ENCODE measurements at places on chromosomes 1 and 21.
A peak's percentile ranks its signal among the peaks of the same experiment; 100 is the strongest.

DNA sequence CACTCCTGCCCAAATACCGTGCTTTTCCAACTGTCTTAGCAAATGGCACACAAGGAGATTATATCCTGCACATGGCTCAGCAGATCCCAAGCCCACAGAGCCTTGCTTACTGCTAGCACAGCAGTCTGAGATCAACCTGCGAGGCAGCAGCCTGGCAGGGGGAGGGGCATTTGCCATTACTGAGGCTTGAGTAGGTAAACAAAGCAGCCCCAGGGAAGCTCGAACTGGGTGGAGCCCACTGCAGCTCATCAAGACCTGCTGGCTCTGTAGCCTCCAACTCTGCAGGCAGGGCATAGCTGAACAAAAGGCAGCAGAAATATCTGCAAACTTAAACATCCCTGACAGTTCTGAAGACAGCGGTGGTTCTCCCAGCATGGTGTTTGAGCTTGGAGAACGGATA lies 70.1 kb upstream of the PTBP2 start:
- no peak for DNase-seq

GRCh38 chr1:179126338-179127060 lies 44.6 kb downstream of the TOR3A start:
- no peak for DNase-seq

GRCh38 chr1:204990059-204990664 lies 52.9 kb upstream of the CNTN2 start:
- DNase-seq = peak; percentile 88

- no peak for DNase-seq
These were observed 61.4 kb downstream of the EIF2B3 start for GRCh38 chr1:44924835-44925464.

DNA sequence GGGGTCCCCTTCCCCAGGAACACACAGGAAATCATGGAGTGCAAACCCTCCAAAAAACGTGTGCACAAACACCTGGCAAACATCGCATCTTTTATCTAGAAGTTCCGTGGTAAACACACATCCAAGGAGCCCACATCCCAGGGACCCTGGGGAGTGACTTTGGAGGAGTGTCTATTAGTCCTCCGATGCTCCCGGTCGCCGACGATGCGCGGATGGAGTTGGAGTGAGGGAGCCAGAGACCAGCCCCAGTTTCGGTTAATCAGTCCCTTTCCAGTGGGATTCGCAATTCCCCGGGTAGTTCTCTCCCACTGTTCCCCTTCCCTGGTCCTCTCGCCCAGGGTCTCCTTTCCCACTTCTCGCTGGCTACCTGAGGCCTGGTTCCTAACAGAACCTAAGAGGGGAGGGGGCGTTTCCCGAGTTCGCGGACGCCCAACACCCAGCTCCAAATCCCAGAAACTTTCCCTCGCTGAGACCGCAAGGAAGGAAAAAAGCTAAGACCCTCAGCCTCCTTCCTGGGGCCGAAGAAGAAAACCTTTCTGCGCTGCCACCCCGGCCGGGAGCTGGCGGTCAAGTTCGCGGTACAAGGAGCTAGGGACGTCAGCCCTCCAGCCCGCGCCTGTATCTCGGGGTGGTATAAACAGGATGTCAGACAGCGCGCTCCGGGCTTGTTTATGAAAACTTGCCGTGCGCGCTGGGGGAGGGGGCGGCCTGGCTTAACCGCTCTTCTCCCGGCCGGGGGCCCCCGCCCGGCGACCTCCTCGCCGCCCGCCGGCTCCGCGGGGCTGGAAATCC lies 787 bp downstream of the JAK1 start:
- DNase-seq = no peak

- DNase-seq = no peak
These were observed 41.7 kb downstream of the RHBG start for GRCh38 chr1:156410740-156411139.

GRCh38 chr1:156938813-156939212 lies 18.4 kb downstream of the LRRC71 start:
- DNase-seq = no peak

- DNase-seq = peak; percentile 58
These were observed 81.8 kb downstream of the PHTF1 start for GRCh38 chr1:113677250-113678158.

DNA sequence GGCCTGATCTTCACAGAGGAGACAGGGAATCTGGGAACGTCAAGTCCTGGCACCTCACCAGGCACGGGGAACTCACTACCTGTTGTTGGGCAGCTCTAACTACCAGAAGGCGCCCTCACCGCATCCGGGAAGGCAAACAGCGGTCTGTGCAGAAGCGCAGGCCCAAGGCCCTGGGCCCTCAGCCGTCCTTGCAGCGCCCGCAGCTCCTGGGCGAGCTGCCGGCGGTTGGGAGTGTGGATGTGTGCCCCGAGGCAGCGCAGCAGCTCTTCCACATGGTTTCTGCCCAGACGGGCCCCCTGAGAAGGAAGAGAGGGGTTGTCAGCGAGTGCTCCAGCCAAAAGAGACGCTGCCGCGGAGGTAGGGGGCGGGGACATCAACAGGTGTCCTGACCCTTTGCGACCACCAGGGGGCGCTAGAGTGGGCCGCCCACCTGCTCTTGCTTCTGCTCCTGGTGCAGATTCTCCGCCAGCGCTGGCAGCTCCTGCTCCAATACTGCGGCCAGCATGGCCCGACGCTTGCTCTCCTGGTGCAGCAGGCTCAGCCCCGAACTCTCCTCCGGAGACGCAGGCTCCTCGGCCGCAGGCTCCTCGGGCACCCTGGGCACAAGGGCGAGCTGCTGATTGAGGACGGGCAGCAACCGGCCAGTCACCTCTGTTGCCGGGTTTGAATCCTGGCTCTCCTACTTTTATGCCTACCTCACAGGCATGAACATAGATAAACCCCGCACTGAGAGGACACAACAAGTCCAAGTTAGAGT lies 9.3 kb downstream of the MAP3K6 start:
- DNase-seq = no peak

DNA sequence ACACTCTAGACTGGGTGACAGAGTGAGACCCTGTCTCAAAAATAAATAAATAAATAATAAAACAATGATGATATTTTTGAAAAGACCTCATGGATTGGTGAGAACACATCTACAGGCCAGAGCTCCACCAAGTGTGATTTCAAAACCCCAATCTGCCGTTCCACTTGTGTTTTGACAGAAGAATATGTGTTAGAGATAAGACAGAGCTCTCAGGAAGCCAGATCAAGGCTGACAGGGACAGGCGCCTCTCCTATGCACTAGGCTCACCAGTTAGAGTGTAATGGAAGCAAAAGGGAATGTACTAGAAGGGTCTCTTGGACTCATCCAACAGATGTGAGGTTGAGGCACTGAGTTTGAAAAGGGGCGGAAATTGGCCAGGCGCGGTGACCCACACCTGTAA lies 110.7 kb upstream of the ERRFI1 start:
- no peak for DNase-seq

- no peak for DNase-seq
These were observed 3.5 kb downstream of the HAPLN2 start for GRCh38 chr1:156622581-156623297.

DNA sequence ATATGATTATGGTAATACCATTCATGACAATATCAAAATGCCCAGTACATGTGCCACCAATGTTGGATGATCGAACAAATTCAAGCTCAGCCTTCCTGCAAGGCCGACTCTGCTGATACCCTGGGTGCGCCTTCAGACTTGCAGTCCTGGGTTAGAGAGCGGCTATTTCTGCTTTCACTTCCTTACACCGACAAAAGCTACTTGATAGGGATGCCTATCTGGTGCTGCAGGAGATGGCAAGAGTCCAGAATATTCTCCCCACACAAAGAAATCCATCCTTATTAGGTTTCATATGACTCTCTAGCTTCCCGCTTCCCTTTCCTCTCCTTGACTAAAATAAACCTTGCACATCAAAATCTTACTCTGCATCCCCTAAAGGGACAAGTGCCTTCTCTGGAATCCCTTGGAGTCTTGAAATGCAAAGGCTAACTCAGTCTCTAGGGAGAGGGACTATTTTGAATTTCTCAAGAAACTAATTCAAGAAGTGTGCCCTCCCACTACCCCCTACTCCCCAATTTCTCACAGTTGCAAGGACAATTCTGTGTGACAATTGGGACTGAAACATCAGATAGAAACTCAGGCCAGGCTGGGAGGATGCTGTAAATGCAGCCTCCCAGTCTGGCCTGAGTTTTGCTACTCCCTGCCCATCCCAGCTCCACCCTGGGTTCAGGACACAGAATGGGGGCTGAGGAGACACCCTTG lies 103.1 kb upstream of the USP24 start:
- DNase-seq = peak; percentile 4

DNA sequence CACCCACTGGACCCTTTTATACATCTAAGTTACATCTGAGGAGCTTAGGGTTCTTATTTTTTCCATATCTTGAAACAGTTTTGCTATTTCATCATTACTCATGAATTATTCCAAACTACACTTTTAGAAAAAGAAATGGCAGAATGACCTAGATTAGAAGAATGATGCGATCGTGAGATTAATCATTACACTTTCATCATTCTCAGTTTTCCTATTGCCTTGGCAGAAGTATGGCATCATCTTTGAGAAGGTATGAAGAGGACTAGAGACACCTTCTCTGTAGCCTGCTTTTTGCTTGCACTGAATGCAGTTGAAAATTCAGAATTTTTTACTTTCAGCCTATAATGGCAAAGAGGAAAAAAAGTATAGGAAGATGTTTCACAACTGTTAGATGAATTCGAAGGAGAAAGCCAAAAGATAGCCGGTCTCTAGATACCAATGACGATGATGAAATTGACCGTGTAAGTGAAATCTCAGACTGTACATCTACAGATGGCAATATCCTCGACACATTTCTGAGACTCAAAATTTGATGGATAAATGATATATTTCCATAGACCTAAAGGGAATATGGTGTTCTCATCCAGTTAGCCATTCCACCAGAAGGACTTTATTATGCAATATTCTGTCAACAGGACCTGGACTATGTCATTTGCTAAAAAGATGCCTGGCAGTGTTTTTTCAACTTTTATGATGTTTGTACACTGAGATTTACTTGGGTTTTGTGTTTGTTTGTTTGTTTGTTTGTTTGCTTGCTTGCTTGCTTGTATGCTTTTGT lies 191.8 kb downstream of the TOMM20 start:
- no peak for DNase-seq

DNA sequence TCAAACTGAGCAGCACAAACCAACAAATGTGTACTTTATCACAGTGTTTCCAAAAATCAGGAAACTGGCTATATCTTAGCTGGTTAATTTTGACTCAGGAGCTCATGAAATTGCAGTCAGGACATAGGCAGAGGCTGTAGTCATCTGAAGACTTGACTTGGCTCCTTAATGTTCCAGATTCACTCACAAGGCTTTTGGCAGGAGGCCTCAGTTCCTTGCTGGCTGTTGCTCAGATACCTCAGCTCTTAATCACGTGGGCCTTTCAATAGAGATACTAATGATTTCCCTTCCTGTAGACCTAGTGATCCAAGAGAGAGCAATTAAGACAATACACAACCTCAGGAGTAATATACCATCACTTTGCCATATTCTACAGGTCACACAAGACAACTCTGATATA lies 537.7 kb downstream of the BRINP3 start:
- DNase-seq = peak; percentile 3

DNA sequence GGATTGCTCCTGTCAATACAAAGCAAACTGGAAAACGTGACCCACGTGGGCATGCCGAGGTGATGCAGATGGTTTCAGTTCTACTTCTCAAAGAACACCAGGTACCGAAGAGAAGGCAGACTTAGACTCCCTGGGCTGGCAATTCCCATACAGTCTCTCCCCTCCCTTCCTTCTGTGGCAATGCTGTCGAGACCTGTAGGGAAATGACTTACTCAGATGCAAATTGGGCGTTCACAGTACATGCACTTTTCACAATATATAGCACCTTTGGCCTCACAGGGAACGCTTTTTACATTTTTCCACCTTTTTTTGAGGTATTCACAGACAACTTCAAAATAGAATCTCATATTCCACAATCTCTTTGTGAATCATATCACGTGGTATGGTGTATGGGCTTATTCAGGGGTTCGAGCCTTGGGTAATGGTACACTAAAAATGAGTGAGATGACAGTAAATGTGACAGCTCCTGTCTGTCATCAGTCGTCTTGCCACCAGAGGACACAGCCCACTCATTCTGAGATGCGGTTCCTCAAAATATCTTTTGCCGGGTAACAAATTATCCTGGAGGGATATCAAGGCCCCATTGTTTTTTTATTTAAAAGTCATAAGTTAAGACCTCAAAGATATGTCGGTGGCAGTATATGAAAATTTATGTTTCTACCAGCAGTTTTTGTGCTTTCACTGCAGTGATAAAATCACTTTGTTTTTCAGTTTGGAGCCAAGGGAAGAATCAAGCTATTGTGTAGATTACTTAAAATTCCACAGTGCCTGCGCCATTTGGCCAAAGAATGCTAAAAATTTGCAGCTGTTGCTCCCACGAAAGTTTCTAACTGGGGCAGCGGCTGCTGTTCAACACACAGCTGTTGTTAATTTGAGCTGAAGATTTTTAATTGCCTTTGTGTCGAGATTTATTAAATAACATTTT lies 168.4 kb downstream of the ZZZ3 start:
- peak; percentile 86 for DNase-seq

DNA sequence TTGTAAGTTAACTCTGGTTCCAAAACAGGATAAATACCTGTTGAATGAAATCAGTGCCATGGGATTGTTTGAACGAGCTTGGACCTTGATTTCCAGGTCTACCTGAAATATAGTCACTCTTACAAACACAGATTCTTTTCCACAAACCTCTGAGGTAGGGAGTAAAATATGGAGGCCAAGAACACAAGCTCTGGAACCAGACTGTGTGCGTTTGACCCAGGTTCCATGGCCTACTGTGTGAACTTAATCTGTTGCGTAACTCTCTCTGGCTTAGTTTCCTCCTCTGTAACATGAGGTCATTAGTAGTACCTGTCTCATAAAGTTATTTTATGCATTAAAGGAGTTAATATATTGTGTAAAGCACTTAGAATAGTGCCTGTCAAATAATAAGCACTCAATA lies 25.1 kb downstream of the DENND2D start:
- DNase-seq = no peak

- peak; percentile 60 for DNase-seq
These were observed 19.7 kb upstream of the ALDH9A1 start for GRCh38 chr1:165717918-165718515.

GRCh38 chr1:77487631-77488030 lies 194.8 kb downstream of the ZZZ3 start:
- no peak for DNase-seq

DNA sequence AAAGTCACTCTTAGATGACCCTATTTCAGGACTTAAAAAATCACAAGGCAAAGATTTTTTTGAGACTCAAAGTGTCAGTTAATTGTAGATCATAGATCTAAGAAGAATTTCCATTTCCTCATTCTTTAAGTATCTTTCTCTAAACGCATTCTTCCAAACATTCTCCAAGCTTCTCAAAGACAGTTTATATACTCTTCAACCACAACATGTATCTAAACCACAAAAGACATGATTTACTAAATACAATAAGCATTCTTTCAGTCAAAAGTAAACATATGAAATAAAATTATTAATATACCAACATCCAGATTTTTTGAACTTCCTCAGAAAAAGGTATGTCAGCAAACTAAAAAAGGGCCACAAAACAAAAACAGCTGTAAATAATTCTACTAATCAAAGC lies 24.4 kb downstream of the RC3H1 start:
- no peak for DNase-seq

All from hippocampal formation (tissue), 2 donors.